ENCODE measurements at places on chromosomes 4 and X.

DNA sequence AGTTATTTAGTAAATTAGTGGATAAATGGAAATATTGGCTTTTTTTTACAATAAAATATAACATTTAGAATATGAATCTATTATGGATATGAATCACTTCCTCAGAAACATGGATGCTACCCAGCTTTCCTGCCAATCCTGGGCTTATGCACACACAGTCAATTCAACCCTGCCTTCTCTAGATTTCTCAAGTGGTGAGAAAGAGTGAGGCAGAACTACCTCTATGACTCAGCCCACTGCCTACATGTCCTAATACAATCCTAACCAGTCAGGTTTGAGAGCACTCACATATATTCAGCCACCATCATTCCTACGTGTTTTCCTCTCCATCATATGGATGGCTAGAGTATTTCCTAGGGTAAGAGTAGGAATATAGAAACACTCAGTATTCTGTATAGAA, 91.1 kb upstream of the ANKRD50 start:
- DNase-seq: no peak

DNA sequence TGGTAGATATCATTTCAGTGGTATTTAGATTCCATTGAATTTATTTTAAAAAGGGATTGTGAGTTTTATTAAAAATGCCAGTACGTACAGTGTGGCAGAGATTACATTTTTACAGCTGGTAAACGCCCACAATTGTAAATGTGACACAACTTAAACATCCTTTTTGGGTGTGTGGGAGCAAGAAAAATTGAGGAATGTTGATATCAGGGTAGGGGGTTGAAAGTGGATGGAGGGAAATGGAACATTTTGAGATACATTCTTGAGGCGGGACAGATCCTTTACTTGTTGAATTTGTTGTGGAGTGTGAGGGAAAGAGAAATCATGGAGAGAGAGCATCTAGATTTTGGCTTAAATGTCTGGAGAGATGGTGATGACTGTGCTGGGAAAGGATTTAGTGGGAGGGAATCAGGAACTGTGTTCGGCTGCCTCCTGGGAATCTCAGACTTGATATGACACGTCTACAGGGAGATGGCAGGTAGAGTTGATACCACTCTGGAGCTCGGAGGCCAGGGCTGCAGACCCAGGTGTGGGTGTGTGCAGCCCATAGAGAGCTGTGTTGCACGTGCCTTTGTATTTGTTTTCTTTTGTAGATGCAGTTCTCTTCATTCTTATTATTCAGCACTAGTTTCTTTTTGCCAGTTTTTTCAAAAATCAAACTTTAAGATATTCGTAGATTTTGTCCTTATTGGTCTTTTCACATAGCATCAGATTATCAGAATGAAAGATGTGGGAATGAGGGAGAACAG, 10.8 kb downstream of the TMEM131L start:
- DNase-seq: no peak

- DNase-seq: no peak
These were observed 38.9 kb downstream of the PRIMPOL start for GRCh38 chr4:184688447-184688846.

DNA sequence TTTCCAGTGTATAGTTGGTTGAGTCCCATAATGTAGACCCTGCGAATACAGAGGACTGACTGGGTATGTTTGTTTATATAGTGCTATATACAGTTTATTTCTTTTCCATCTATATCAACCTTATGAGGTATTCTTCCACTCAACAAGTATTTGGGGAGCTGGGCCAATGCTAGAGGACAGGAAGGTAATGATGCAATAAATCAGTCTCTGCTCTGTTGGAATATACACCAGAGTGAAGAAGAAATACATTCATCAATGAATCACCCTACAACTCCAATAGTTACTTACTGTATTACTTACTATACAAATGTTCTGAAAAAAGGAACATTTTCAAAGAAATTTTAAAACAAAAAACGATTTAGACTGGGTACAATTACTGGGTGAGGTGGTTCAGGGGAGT, 2.1 kb upstream of the ARSJ start:
- no peak for DNase-seq

- no peak for DNase-seq
These were observed 51.8 kb upstream of the ARX start for GRCh38 chrX:25067271-25068172.

DNA sequence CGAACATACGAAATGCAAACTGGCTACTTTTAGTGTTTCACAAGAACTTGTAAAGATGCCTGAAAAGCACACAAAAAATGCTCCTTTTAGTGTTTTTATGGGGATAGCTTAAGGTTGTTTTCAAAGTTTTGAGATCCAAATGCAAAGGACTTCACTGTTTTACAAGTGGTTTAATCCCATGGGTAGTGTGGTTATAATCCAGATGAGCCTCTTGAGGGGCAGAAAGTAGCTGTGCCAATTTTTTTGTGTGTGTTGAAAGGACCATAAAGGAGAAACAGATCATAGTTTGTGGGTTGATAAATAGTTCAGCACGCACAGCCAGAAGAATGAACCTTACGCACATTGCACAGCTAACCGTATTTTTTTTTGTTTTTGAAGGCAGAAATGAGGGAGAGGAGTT, 126.9 kb upstream of the GIMD1 start:
- no peak for DNase-seq

DNA sequence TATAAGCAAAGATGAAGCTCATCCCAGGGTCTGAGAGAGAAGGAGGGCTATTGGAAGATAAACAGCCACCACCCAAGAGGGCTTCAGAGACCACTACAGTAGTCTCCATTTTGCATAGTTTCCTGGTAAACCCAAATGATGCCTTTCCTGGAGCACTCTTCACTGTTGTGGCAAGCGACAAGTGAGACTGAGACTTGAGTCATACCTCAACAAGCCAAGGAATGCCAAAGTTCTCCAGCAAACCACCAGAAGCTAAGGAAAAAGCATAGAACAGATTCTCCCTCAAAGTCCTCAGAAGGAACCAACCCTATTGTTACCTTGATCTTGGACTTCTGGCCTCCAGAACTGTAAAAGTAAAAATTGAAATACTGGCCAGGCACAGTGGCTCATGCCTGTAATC, 65.9 kb downstream of the LARP7 start:
- DNase-seq: no peak

- peak; percentile 95 for DNase-seq
These were observed 98.8 kb upstream of the METTL14 start for GRCh38 chr4:118586357-118586790.

DNA sequence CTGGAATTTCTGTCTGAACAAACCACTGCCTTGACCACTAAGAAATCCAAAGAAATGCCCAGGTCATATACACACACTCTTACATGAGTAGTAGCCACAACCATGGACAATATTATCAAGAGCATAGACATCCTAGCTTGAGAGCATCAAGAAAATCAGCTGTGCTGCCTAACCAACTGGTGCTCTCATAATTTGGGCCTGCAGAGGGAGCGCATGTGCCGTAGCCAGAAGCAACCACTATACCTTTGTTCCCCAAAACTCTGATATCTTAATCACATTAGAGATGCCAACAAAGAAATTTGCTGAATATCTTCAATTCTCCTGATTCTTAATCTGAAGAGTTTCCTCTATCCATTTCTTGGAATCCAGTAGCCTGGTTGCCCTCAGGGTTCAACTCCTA, 163.6 kb downstream of the ZNF674 start:
- DNase-seq: peak; percentile 26

DNA sequence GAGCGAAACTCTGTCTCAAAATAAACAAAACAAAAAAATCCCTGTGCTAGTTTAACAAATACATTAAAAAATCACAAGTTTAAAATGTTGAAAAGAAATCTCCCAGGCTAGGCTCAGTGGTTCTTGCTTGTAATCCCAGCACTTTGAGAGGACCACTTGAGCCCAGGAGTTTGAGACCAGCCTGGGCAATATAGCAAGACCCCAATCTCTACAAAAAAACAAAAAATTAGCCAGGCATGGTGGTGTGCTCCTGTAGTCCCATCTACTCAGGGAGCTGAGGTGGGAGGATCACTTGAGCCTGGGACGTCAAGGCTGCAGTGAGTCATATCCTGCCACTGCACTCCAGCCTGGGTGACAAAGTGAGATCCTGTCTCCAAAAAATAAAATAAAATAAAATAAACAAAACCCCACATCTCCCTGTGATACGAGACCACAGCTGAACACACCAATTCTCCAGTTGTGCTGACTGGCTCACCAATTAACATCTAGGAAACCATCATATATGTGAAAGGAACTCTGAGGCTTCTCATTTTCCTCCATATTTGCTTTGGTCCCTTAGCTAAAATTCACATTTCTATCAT, 7.3 kb downstream of the RPS4X start:
- DNase-seq: no peak

DNA sequence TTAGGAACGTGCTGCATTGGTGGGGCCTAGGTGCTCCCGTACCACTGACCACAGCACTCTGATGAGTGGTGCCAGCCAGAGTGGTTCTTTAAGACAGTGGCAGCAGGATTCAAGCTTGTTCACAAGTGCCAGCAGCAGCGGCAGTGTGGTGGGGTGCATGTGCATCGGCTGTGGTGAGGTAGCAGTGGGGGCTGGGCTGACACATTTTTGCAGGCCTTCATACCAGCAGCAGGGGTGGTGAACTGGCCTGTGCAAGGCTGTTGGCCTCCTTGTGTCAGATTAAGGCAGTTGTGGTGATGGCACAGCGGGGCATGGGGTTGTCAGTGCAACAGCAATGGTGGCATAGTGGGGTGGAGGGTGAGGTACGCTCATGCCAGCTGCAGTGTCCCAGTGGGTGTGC, 131.4 kb downstream of the PABPC4L start:
- no peak for DNase-seq

GRCh38 chr4:26931966-26932365, 71.3 kb downstream of the STIM2 start:
- no peak for DNase-seq

DNA sequence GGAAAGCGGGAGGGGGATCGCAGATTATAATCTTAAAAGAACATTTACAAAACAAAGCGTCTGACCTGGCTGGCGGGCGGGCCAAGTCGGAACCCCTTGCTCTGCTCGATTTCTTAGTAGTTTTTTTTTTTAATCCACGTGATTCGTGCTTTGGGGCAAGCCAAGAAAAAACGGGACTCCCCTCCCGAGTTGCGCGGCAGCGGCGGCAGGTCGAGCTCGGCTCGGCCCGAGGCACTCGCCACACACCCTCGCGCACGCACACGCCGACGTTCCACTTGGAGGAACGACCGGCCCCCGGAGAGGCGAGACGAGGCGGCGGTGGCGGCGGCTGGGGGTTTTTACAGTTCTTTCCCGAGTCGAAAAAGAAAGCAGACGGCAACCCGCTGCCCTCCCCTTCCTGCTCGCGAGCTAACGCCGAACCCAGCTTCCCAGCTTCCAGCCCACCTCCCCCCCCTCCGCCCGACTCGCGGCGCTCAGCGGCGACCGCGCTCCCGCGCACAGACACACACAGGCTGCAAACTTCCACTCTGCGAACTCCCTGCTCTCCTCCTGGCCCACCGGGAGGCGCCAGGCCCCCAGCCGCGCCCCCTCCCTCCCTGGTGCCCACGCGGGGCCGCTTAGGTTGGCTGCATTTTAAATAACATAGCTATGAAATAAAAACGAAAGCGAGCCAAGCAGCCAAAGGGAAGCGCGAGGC, 1.2 kb downstream of the BCOR start:
- peak; percentile 65 for DNase-seq

DNA sequence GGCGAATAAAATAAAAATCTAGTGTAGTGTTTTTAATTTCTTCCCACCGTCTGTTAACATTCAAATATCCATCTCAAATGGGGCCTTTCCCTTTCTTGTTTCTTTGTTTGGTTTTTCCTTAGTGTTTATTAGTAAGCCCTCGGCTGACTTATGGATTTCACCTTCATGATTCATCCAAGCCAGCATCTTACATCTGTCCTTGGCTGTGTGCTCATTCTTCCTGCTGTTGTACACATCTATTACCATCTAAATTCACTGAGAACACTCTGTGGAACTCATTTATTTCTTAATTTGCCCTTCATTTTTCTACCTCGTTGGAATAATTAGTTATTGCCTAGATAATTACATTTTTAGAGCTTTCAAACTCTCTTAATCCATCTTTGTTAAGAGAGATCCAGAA, 84.9 kb downstream of the SPCS3 start:
- DNase-seq: no peak

DNA sequence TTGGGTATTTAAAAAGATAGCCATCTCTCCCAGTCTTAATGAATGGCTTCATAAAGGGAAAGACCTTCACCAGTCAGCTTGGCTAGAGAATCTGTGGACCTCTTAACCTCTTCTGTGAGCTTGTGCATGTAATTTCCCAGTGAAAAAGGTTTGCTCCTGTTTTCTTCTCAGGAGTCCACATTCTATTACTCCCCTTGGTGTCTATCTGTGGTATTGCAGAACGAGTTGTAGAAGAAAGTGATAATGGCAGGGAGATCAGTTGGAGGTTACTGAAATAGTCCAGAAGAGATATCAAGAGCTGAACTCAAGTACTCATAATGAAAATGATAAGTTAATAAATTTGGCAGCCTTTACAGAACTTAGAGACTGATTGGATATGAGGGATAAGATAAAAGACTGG, 16.5 kb upstream of the VAMP7 start:
- no peak for DNase-seq

DNA sequence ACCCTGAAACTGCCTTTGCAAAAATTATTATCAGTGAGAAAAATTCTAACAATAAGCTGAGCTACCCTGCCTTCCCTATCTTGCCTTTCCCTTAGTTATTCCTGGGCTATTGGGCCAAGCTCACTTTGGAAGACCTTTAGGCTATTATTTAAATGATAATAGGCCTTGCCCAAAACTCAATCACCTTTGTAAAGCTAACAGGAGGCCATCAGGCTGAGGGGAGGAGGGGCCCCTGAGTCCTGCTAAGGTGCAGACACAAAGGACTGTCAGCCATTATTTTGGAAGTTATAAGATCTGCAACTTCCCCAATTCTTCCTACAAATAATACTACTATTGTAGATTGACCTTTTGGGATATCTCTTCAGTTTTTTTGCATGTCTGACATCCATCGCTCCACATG, 278.8 kb upstream of the DIAPH2 start:
- no peak for DNase-seq

DNA sequence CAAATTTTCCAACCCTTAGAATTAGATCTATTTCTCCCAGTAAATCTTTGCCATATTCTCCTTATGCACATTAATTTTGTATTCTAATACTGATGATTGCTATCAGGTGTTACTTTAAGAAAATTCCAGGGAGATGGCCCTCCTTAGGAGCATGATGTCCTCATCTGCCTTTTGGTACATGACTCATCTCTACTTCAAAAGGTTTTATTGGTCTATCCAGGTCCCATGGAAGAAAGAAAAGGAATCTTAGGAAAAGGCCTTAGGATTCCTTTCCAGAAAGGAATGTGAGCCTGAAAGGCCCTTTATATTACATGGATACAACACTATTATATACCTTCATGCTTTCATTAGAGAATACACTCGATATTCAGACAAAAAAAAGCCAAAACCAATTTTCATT, 968.2 kb downstream of the STIM2 start:
- DNase-seq: no peak

- DNase-seq: no peak
These were observed 348.8 kb downstream of the GASK1B start for GRCh38 chr4:157824021-157824420.

DNA sequence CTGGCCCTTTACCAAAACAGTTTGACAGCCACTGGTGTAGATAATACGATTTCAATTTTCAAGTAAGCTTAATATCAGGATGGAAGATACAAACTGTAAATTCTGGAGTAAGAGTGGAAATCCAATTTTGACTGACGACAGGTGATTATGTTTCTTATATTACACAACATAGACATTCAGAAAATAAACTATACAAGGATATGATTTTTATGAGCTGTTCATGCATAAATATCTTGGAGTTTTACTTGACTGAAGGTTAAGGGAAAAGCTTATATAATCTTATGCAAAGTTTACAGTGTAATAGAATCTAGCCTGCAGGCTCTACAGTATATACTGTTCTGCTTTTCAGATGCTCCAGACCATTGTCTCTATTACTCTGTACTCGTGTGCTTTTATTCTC, 1672.3 kb downstream of the ARAP2 start:
- DNase-seq: no peak

All from right lobe of liver (tissue), 6 donors.